ENCODE measurements at places on chromosomes 6 and 20.

DNA sequence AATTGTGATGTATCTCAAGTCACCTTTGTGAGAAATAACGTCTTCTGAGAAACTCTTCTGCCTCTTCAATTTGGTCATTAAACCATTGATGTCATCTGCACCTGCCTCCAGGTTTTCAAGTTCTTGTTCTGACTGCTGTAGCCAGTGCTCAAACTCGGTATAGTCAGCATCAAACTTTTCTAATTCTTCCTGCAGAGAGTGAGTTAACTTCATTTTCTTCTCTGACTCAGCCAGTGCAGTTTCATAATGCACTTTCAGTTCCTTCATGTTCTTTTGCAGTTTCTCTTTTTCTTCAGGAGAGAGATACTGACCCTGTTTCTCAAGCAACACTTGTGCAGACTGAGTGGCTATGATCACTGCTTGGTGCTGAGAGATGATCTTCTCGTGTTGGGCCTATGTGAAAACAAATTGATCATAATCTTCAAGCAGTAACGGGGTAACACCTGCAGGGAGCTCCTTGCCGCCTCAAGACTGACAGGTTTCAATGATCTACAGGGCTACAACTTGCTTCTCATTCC is 48.8 kb downstream of the DST start:
- peak; percentile 88 for DNase-seq

DNA sequence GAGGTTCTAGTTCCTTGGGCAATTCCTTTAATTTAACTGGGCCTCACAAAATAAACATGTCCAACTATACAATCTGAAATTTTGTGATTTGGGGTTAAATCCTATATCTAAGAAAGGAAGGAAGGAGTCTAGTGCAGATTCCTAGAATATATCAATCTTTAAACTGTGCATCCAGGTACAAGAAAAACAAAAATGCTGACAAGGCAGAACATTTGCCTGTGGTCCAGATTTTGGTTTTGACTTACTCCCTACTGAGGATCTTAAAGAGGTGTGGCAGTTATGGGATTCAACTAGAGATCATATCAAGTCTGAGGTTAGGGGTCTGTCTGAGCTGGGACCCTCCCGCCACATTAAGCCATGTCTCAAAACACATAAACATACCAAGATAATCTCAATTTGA is 17.7 kb upstream of the COX7A2 start:
- DNase-seq = no peak

DNA sequence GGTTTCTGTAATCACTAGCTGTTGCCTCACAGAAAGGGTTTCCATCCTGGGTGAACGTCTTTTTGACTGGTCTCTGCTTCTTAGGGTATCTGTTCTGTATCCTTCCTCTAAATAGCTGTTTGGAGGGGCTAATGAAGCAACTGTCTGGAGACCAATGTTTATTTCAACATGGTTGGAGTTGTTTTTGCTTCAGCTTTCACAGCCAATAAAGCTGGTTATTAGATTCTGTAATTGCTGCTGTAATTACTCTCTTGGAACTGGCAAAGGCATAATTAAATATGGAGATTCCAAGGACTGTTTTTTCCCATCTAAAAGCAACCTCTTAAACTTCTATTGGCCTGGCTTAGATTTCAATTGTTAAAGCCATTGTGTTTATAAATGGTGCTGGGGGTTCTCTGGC is 31.9 kb downstream of the CHMP4B start:
- DNase-seq = peak; percentile 36

- no peak for DNase-seq
These were observed 131.4 kb downstream of the MMS22L start for GRCh38 chr6:97151601-97152000.

- no peak for DNase-seq
These were observed 57.3 kb downstream of the PHACTR3 start for GRCh38 chr20:59661621-59662020.

DNA sequence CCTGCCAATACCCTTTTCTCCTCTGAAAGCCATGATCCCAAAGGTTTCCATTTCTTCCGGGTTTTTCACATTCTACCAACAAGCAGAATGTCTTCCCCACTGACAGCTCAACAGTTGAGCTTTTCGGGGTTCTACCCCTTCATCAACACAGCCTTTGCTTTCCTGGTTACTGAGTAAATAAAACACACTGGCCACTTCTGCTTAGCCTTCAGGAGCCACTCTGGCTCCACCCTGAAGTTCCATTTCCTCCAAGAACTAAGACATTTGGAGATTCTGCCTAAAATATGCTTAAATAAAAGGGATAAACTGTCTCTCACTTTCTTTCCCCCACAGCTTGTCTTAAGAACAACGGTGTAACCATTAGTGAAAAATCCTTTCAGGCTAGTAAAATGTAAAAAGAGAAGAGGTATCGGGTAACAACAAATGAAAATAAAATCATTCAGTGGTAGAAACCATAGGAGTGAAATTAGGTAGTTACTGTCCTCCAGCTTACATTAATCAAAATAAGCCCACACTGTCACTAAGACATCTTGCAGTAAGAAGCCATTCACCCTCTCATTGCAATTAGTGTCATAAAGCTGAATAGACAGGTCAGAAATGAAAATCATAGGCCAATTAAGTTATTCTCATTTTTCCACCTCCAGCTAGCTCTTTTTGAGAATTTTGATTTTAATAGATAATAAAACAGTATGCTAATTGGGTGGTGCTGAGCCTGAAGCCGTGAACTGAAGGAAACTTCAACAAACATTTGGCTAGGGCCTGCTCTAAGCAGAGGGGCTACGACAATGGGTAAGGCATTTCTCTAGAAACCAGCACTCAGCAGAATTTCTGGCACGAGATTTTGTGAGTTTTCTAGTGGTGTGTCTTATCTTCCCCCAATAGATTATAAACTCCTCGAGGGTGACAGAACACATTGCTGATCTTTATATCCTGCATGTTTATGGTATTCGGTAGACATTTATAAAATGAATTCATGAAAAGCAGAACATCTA is 194.2 kb downstream of the KHDC1L start:
- DNase-seq = no peak

GRCh38 chr20:15654208-15654649 is 919.0 kb downstream of the KIF16B start:
- peak; percentile 53 for DNase-seq

DNA sequence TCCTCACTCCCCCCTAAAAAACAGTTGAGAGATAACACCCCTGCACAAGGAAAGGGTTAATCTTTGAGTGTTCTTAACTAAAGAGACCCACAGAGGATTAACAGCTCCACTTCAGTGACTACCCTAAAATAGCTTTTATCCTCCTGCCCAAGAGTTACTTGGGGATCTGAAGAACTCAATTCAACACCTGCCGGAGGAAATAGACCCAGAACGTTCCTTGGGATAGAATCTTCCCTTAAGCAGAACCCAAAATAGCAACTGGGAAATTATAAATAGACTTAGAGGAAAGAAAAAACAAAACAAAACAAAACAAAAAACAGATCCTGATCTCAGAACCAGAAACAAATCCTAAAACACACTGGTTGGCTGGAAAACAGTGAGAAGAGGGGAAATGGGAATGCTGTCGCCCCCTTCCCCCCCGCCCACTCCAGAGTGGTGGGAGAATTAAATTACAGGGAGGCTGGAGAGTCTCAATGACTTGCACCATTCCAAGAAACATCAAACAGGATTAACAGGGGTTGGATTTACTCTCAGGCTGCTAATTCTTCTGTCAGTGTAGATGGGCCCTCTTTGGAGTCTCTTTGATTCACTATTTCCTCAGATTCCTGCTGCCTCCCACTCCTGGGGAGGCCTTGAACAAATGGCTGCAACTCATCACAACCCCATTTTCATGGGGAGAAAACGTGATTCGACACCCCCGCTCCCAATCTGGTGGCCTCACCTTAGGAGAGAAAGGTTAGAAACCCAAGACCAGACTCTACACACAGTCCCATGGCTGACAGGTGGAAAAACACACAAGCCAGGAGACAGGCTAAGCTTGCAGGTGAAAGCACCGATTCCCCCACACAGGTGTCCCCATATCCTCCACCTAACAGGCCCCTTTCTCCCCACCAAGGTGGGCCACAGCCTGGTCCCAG is 1.4 kb downstream of the PLAGL2 start:
- DNase-seq = no peak

DNA sequence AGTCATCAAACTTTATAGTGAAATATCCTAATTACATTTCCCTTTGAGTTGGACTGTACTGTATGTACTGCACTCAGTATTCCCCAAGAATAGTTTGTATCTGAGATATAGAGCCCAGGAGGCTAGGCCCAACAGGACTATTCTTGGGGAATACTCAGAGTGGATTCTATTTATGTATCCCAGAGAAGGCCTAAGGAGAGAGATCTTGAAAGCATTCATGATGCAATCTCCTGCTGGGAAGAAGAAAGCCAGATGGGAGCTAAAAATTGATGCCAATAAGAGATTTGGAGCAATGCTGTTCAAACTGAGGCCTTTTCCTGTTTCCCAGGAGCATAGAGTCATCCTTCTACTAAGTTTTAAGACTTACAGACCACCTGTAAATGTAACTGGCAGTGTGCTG is 452.1 kb upstream of the PLCB4 start:
- no peak for DNase-seq

GRCh38 chr6:24431045-24431451 is 28.3 kb downstream of the MRS2 start:
- DNase-seq = peak; percentile 56

DNA sequence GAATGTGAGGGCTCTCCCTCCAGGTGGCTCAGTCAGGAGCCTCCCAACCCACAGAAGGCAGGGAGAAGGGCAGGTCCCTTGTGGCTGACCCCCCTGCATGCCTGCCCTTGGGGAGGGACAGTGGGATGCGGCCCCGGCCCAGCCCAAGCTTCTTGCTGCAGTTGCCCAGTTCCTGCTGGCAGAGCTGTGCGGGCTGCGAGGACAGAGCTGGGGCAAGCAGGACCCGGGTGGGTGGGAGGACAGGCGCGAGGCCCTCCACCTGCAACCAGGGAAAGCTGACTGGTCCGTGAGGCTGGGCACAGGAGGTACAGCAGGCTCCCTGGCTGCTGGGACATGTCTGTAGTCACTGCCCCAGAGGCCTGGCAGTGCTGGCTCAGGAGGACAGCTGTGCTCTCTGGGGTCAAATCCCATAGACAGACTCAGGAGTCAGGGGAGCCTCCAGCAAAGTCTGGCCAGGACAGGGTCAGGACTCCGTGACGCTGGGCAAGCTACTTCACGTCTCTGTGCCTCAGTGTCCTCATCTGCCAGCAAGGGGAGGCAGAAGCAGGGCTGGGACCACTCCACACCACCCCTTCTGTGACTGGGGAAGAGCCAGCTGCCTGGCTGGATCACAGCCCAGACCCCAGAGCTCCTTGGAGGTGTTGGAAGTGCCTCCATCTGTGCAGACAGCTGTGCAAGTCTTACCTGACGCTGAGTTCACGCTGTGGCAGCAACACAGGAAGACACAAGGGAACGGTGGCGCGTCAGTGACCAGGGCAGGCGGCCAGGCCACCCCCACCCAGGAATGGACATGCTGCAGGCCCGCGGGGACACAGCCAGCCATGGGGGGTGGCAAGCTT is 13.0 kb downstream of the UCKL1 start:
- DNase-seq = no peak

DNA sequence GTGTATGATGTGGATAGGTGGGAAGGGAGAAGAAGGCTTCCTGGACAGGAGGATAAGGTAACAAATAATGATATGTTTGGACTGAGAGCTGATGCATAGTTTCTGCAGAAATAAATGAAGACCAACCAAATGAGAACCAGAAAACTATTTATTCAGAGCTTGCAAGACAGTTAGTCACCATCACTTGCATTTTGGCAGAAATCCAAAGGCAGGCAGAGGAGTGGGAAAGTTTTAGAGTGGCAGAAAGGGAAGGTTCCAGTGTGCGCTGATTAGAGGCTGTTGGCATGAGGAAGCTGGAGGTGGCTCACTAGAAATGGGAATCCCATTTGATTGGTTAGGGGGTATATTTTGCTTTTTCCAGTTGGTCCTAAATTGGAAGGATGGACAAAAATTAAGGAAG is 13.0 kb upstream of the F13A1 start:
- peak; percentile 80 for DNase-seq

DNA sequence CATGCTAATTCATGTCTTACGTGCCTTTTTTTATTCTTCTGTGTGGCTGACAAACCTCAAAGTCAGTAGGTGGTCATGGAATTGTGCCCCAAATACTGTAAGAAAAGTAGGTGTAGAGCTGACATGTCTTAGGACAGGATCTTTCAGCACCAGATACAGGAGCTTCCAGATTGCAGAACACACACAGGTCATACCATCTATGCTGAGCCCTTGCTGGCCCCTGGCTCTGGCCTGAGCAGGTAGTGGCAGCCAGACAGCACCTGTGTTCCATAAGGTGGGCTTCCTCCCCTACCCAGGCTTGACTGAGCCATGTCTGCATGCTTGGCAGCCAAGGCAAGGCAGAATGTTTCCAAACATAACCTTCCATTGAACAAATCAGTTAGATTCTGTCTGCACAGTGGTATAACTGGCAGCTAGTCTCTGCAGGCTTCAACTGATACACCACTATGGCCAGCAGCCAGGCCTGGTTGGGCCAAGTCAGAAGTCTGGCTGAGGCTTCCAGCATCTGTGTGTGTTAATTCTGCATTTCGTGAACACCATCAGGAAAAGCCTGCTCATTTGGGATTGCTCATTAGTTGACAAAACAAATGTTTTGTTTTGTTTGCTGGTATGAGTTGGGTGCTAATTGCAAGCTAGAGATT is 366.5 kb downstream of the FOXA2 start:
- no peak for DNase-seq

DNA sequence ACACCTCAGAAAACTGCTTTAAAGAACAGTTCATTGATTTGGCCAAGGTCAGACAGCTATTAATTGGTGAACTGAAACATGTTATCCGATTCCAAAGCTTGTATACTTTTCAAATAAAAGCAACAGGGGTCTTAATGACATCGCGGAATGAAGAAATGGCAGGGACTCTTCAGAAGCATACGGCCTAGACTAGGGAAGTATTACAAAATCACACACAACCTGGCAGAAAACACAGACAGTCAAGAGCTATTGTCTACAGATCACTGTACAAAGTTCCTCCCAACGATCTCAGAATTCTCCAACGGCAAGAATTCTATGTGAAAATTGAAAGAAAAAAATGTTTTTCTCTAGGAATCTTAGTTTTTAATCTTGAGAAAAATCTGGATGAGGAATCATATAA is 105.5 kb downstream of the PTPRK start:
- no peak for DNase-seq

DNA sequence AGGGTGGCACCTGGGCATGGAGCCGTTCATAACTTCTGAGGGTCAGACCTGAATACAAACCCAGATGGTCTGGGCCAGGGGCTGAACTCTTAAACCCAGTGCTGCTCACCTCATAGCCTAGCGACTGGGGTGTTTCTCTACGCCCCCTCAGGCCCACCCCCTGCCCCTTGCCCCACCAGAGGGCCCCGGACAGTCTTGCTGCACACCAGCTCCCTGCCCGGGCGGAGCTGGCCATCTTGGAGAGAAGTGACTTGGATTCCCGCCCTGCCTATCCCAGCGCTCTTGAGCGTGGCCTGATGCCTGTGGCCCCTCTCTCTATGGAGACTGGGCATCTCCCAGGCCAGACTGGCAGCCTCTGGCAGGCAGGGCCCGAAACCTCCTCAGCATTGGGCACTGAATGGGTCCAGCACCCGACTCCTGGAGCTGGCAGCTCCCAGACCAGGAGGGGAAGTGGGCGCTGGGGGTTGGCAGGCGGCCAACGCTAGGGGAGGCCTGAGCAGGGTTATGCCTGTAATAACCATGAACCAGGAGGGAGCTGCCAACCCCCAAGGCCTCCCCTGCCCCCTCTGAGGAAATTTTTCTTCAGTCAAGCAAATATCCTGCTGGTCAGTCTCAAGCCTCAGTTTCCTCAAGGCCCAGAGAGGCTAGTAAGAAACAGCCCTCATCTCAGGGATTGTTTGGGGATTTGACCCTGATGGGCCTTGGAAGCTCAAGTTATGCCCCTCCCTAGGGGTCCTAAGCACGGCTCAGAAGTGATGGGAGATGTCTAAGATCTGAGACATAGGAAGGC is 169.5 kb downstream of the VEGFA start:
- DNase-seq = no peak
